Large intestine (tissue), 12 donors: ENCODE measurements at places on chromosomes 3 and 15. TPM values are rescaled to one million over a fixed set of nuclear protein-coding genes. Genes with fewer than 3 reads are reported as not detected.

DNA sequence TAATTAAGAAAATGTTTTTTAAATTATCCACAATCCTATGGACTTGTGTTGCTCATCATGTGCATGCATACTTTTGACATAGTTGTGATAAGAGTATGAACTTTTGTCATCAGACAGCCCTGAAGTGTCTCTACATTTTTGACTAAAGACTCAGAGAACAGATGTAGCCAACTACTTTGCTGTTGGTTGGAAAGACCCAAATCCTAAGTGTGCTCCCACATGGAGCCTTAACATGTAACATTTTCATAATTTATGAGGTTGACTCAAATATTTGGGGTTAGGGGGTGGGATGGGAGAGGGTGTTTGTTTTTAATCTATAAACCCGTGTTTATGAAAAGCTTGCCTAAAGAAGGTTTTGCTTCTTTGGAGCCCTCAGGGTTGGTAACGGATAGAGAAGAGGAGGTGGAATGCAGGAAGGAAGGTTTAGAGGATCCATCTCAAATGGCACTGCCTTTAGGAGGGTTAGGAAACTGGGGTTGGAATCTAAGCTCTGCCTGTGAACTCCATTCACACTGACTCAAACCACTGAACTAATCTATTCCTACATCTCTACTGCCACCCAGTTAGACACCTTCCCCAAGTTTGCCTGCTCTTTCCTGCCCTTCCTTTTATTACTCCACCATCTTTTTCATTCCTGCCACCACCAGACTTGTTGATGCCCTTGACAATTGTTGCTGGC lies 3.7 kb downstream of the BOC start:
- no peak overlapping the region for H3K27ac ChIP-seq
- H3K36me3 ChIP-seq: peaks cover 9% of the 10 kb centered on the region
- DNase-seq: no peak

Gene GOLGA6L7
- polyA plus RNA-seq: 0.18 TPM

DNA sequence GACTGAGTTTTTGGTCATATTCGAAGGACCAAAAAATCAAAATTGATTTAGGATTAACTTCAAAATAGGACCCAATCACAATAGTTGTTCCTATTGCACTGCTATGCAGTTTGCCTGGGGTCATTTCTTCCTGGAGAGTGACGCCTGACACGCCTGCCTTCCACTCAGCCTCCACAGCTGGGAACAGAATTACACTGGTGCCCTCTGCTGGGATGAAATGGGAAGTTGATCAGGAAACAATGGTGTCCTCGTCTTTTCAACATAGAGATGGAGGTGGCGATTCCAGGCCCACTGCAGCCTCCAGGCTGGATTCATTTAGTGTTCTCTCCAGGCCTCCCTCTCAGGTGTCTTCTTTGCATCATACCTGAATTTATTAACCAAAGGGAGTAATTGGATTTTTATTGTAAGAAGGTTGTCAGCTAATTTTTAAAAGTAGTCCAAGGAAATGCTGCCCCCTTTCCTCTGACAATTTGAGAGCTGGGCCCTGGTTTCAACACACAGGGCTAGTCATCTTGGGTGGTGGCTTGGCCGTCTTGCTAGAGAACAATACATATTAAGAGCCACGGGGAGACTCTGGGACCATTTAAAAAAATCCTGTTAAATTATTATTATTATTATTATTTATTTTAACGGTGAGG lies 69.7 kb downstream of the GAP43 start:
- no peak overlapping the region for H3K4me3 ChIP-seq
- no peaks in the 10 kb centered on the region for H3K27me3 ChIP-seq
- peak; percentile 53 for DNase-seq

DNA sequence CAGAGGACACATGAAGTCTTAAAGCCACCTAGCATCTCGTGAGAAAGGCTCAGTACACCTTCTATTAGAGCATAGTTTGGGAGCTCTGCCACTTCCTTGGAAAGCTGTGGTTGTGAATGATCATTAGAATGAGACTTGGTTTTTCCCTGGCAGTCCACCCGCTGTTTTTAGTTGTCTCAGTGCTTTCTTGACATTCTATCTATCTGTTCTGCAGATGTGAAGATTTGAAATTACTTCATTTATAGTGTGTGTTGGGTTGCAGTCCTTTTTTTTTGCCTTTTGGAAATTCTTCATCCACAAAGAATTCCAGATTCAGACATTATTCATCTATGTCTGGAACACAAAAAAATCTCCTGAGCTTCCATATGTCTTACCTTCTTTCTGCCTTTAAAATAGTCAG lies 23.7 kb downstream of the PPP2R3A start:
- no peaks in the 10 kb centered on the region for H3K36me3 ChIP-seq
- H3K4me3 ChIP-seq: no peak overlapping the region
- H3K27ac ChIP-seq: no peak overlapping the region
- no peaks in the 10 kb centered on the region for H3K4me1 ChIP-seq
- DNase-seq: no peak

Gene CNTN3
- 4.7 TPM for polyA plus RNA-seq

Gene ANKUB1
- polyA plus RNA-seq: 0.12 TPM

DNA sequence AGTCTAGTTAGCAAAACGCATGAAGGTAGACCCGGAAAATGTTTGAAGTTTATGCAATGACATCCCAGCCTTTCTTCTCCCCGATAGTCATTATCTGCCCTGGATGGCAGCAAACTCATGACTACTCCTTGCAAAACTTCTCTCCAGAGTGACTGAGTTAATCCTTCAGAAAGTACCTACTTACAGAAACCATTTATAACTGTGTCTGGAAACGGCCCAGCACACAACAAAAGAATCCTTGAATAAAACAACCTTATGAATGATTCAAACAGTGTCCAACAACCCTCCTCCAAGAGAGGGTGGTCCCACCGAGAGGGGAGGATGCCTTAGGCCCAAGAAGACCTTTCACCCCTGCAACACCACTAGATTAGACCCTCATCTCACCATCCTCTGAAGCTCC lies 14.2 kb downstream of the ST8SIA2 start:
- no peaks in the 10 kb centered on the region for H3K36me3 ChIP-seq
- H3K27ac ChIP-seq: no peak overlapping the region
- H3K4me1 ChIP-seq: no peaks in the 10 kb centered on the region
- no peak overlapping the region for H3K4me3 ChIP-seq
- H3K27me3 ChIP-seq: peaks cover 2% of the 10 kb centered on the region

Gene PLA2G4E
- polyA plus RNA-seq: 0.43 TPM

GRCh38 chr3:135862361-135862760 lies 103.2 kb upstream of the PPP2R3A start:
- H3K4me1 ChIP-seq: no peaks in the 10 kb centered on the region
- no peaks in the 10 kb centered on the region for H3K27me3 ChIP-seq
- no peaks in the 10 kb centered on the region for H3K36me3 ChIP-seq
- H3K4me3 ChIP-seq: no peak overlapping the region
